Epithelial cell of prostate (primary cell): ENCODE measurements at places on chromosomes 6 and 20.

- peak; percentile 63 for DNase-seq
Measured at GRCh38 chr6:27545271-27546046, 72.6 kb upstream of the ZNF184 start.

DNA sequence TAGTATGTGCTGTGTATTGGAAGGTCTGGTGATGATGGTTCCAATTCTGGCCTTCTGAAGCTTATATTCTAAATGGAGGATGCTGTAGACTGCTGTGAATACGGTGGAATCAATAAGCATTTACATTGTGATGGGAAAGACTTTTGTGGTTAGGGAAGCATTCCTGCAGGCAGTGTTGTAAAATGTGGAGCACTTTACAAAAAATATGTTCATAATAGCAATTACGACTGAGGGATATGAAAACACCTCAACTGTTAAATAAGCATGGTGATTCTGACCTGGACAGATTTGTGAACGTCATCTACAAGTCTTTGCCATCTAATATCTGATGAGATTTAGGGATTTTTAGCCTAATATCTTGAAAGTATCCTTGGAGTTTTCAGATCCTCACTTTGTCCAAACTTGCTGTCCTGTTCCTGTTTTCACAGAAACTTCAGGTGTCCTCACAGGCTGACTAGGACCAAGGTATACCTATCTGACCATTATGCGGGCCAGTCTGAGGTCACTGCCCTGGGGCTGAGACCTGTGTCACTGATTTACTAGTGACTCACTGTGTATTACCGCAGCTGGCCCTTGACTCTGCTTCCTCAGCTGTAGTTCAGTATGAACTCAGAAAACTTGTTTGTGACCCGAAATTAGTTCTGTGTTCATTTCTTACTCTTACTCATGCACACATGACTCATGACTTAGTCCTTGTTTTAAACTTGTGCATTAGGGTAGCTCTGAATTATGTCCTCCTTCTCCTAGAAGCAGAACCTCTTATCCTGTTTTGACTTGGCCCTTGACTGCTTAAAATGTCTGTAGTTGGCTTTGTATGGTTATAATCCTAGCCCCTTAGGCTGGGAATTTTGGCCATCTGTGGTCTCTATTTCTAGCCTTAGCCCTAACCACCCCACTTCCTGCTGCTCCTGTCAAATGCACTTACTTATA, 343.0 kb downstream of the CDKAL1 start:
- peak; percentile 93 for DNase-seq

DNA sequence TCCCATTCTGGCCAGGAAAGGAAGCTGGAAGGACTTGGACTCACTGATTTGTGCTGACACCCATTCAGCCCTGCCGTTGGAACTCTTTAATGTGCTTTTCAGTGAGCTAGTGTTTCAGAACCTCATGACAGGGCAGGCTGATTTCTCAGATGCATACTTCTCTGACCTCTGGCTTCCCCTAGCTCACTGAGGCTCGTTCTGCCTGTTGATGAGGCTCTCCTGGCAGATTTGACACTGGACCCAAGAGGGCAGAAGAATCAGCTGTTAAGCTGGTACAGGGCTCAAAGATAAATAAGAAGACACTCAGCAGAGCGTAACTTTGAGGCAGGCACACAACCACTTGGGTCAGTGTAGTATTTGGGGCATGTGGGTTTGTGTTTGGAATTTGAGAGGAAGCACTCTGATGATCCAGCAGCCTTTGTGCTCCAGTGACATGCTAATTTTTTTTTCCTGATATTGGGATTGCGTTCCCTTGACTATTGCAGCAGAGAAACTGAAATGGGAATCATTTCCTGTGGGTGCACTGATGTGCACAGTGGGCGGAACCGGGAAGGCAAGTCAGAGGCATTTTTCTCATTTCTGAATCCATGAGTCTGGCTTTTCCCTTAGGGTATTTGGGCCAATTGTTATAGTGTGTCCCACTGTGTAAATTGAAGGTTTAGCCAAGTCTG, 80.2 kb downstream of the CARMIL1 start:
- DNase-seq, result no peak

- peak; percentile 22 for DNase-seq
Measured at GRCh38 chr6:7060769-7061516, 46.8 kb upstream of the RREB1 start.

DNA sequence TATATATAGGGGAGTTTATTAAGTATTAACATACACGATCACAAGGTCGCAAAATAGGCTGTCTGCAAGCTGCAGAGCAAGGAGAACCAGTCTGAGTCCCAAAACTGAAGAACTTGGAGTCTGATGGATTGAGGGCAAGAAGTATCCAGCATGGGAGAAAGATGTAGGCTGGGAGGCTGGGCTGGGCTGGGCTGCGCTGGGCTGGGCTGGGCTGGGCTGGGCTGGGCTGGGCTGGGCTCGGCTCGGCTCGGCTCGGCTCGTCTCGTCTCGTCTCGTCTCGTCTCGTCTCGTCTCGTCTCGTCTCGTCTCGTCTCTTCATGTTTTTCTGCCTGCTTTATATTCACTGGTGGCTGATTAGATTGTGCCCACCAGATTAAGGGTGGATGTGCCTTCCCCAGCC, 238.6 kb downstream of the GRM1 start:
- DNase-seq, result no peak
